Sigmoid colon (tissue), 7 donors: ENCODE measurements at places on chromosomes 4 and X. TPM values are rescaled to one million over a fixed set of nuclear protein-coding genes. Genes with fewer than 3 reads are reported as not detected.

DNA sequence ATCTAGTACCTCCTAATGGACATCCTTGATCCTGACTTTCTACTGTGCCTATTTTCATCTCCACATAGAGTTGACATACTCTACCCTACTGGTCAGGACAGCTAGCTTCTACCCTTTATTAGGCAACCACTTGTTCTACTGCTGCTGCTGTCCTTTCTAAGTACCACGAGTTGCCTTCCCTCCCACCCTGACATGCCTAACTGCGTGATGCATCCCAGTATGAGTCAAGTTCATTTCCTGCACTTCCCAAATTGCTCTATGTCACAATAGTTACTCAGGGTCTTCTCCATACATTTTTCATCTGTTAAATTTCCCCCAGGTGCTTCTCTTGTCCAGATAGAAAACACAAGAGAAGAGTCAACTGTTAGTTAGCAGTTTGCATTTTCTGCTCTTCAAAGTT is 133.4 kb downstream of the TBC1D19 start:
- no peak for DNase-seq

DNA sequence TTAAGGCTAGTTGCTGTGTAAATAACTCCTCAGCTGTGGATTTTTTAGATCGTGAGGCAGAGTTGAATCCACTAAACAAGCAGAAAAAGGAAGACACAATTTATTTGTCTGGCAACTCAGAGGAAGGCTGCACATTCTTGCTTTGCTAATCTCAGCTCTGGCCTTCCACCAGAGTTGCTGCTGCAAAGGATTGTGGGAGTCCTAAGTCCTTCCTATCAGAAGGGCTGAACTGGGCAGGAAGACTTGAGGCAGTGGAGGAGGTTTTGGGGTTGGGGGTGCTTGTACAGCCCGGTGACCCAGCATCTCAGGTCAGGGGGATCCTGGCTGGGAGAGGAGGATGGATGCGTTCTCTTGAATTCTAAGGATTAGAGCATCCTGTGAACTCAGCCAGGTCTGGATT is 11.0 kb upstream of the VSIG1 start:
- no peak for DNase-seq

GRCh38 chr4:181345931-181346330 is 897.3 kb upstream of the TENM3 start:
- DNase-seq, result no peak

GRCh38 chrX:119635799-119636198 is 29.6 kb upstream of the NKRF start:
- no peak for DNase-seq

DNA sequence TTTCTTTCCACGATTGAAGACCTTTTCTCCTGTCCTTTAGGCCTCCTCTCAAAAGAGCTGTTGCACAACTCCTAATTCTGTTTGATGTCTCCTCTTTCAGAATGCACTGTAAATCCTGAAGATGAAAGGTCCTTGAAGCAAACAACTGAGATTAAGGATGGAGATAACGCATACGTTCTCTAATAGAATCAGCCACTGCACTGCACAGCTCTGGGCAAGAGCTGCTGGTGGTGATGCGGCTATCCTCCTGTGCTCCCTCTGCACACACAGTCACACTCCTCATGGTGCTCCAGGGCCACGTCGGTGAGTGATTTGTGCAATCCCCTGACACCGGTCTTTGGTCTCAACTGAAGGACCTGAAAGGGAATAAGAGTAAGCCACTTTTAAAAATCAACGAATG is 208.7 kb downstream of the PDGFC start:
- peak; percentile 62 for DNase-seq

DNA sequence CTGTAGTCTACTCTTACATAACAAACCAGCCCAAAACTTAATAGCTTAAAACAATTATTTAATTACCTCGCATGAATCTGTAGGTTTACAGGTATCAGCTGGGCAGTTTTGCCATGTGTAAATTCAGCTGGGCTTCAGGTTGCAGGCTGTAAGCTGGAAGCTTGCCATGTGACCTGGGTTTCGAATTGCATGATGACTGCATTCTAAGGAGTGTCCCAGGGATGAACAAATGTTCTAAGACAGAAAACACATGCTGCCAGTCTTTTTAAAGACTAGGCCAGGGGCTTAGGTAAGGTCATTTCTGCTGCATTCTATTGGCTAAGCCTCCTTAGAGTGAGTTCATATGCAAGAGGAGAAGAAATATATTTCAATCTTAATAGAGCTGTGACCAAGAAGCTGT is 44.8 kb downstream of the GRIA2 start:
- no peak for DNase-seq

- no peak for DNase-seq
These were observed 1472.8 kb downstream of the C4orf33 start for GRCh38 chr4:130568746-130569145.

GRCh38 chr4:129668092-129668491 is 572.1 kb downstream of the C4orf33 start:
- DNase-seq, result no peak

GRCh38 chr4:122050841-122051240 is 99.0 kb upstream of the TRPC3 start:
- no peak for DNase-seq

GRCh38 chr4:136599890-136600289 is 932.4 kb downstream of the PCDH18 start:
- no peak for DNase-seq

DNA sequence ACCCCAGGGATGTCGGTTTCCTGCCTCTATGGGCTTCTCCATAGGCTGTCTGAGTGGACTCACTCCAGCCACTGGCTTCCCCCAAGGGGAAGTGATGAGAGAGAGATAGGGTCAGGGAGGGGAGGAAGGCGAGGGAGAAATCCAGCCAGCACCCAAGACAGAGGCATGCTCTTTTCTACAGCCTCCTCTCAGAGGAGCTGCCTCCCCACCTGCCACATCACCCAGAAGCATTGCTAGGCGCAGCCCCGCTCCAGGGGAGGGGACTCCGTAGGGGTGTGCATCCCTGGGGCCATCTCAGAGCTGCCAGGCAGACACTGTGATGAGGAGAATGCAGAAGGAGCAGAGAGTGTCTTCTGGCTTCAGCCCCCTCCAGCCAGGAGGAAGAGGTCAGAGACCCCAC is 109.5 kb upstream of the NKX1-1 start:
- DNase-seq, result no peak

DNA sequence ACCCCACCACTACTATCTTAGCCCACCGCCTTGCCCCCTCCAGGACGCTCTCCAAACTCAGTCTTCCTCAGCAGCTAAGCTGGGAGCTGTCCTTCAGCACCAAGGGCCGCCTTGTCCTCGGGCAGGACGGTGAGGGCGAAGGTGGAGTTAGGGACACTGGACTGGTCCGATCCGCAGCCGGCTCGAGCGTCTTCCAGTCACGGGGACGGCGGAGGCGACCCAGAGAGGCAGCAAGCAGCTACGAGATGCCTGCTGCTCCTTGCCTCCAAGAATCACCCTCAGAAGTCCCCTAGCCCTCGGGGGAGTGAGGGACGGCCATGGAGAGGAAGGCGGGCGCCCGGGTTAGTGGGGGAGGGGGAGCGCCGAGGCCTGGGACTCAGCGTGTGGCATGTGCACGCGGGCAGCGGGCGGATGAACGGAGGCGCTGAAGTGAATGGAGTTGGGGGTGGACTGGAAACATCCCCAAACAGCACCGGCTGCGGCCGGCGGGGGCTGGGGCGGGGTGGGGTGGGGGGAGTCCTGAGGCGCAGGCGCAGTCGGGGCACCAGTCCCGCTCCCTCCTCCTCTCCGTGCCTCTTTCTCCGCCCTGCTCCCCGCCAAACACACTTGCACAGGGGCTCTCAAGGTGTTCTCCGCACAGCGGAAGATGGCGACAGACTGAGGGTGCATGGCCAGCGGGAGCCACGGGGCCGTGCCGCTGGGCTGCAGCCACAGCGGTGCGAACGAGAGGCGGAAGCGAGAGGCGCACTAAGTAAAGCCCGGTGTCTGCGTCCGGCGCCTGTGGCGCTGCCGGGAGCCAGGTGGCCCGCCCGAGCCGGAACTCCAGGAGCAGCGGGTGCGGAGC is at the start of gene NALF2:
Gene NALF2, plus strand, starts transcription at position 545 of the 844 bp plus-strand sequence. CDS start 957 bp downstream, outside the sequence.
- DNase-seq, result peak; percentile 70

- no peak for DNase-seq
These were observed 13.2 kb downstream of the MTTP start for GRCh38 chr4:99587803-99588202.

GRCh38 chrX:11724122-11725017 is 33.7 kb upstream of the MSL3 start:
- DNase-seq, result no peak

DNA sequence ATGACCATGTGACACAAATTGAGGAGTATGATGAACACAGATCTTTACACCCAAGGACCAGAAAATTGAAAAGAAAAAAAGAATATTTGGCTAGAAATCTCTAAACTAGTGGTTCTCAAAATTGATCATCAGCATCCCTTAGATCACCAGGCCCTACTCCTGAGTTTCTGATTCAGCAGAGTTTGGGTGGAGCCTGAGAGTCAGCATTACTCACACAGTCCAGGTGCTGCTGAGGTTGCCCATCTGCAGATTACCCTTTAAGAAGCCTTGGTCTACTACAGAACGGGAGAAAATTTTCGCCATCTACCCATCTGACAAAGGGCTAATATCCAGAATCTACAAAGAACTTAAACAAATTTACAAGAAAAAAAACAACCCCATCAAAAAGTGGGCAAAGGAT is 182.8 kb downstream of the MOSPD2 start:
- DNase-seq, result no peak

- DNase-seq, result no peak
These were observed 3.5 kb upstream of the RNF212 start for GRCh38 chr4:1116838-1117237.

DNA sequence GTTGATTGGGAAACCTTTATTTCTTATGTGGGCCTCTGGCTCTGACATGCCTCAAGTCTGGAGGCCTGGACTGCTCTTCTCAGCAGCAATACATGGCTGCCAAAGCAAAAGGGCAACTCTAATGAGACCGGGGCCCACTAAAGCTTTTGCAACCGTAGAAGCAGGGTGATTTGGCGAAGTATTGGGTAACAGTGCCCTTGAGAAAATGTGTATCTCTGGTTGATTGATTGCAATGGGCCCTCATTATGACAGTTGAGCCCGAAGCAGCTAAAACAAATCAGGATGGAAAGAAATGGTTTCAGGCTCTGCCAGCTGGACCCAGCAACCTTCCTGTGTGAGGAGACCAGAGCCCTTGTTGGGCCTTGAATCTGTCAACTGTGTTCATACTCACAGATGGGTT is 73.4 kb downstream of the CLCN4 start:
- no peak for DNase-seq

- DNase-seq, result no peak
These were observed 34.6 kb downstream of the RTL5 start for GRCh38 chrX:72097098-72097497.

ENOPH1 gene
- total RNA-seq, result 15.5 TPM

RTL3 gene
- total RNA-seq, result 0.95 TPM

REST gene
- 26.3 TPM for total RNA-seq

SRP72 gene
- total RNA-seq, result 49.2 TPM

ARAP2 gene
- total RNA-seq, result 21.0 TPM

ZAR1 gene
- total RNA-seq, result not detected

H2BW2 gene
- not detected for total RNA-seq

LDB2 gene
- total RNA-seq, result 18.3 TPM

TMLHE gene
- 21.0 TPM for total RNA-seq

NRK gene
- 5.7 TPM for total RNA-seq

FGFBP1 gene
- total RNA-seq, result not detected

NAA11 gene
- not detected for total RNA-seq
